ENCODE measurements at places on chromosomes 4 and X. TPM values are rescaled to one million over a fixed set of nuclear protein-coding genes. Genes with fewer than 3 reads are reported as not detected.

DNA sequence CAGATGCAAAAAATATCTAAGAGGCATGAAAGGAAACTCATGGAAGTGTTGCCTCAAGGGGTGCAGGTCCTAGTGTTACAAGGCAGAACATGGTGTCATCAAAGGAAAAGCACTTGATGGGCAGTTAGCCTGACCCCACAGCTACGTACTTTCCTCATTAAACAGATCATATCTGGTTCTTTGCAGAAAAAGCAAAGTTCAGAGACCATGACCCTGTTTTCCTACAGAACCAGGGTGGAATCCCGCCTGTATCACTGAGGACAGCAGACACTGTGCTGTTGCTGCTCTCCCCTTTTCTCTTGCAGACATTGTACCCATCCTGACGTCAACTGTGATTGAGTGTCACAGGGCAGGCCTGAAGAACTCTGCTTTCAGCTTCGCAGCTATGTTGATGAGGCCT is 91.7 kb downstream of the RFC1 start:
- no peaks in the 10 kb centered on the region for H3K27me3 ChIP-seq
- H3K27ac ChIP-seq, result no peak overlapping the region
- no peak for DNase-seq
- H3K4me3 ChIP-seq, result no peak overlapping the region
- H3K36me3 ChIP-seq, result peaks cover 52% of the 10 kb centered on the region

DNA sequence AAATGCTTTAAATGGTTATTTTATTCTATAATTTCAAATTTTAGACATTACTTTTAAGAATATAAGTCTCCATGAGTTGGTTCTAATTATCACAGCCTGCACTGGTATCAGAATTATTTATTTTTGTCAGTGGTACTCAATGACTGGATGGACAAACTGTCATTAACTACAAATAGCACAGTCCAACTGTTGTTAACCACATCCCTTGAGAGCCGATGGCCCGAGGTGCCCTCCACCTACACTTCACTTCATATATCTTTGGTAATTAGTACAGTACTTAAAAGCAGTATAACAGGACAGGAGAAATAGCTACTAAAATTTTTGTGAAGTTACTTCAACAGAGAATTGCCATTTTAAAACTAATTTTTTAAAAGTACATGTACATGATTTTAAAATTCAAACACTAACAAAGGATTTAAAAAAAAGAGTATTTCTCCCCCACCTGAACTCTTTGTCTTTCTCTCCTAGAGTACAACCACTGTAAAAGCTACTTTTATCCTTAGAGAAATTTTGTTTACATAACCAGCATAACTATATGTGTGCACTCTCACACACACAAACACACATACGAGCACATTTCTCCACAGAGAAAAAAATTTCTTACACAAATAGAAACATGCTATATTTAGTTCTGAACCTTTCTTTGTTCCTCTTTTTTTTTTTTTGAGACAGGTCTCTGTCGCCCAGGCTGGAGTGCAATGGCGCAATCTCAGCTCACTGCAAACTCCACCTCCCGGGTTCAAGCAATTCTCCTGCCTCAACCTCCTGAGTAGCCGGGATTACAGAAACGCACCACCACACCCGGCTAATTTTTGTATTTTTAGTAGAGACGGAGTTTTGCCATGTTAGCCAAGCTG is 6.5 kb downstream of the TIFA start:
- peaks cover 64% of the 10 kb centered on the region for H3K4me1 ChIP-seq
- H3K4me3 ChIP-seq, result peak overlapping the region; percentile 74
- H3K36me3 ChIP-seq, result peaks cover 17% of the 10 kb centered on the region
- no peaks in the 10 kb centered on the region for H3K27me3 ChIP-seq
- no peak overlapping the region for H3K27ac ChIP-seq
- DNase-seq, result no peak

- peaks cover 13% of the 10 kb centered on the region for H3K36me3 ChIP-seq
- H3K27ac ChIP-seq, result no peak overlapping the region
- H3K27me3 ChIP-seq, result no peaks in the 10 kb centered on the region
- H3K4me1 ChIP-seq, result peaks cover 27% of the 10 kb centered on the region
- H3K4me3 ChIP-seq, result no peak overlapping the region
- DNase-seq, result no peak
These were observed 6.0 kb upstream of the CISD2 start for GRCh38 chr4:102862747-102863146.

GRCh38 chr4:82217986-82218715 is 155.6 kb downstream of the HNRNPD start:
- H3K27me3 ChIP-seq, result no peaks in the 10 kb centered on the region
- H3K36me3 ChIP-seq, result no peaks in the 10 kb centered on the region
- DNase-seq, result peak; percentile 29
- peaks cover 40% of the 10 kb centered on the region for H3K4me1 ChIP-seq
- no peak overlapping the region for H3K27ac ChIP-seq

- H3K27ac ChIP-seq, result no peak overlapping the region
- no peaks in the 10 kb centered on the region for H3K4me1 ChIP-seq
- peaks cover 15% of the 10 kb centered on the region for H3K27me3 ChIP-seq
- DNase-seq, result no peak
- no peaks in the 10 kb centered on the region for H3K36me3 ChIP-seq
- H3K4me3 ChIP-seq, result no peak overlapping the region
These were observed 118.0 kb upstream of the WDFY3 start for GRCh38 chr4:85084371-85085094.

GRCh38 chr4:113756005-113756410 is 5.5 kb downstream of the CAMK2D start:
- H3K27me3 ChIP-seq, result no peaks in the 10 kb centered on the region
- H3K4me1 ChIP-seq, result peaks cover 44% of the 10 kb centered on the region
- H3K36me3 ChIP-seq, result peaks cover 6% of the 10 kb centered on the region
- H3K27ac ChIP-seq, result peak overlapping the region; percentile 60
- H3K4me3 ChIP-seq, result no peak overlapping the region
- DNase-seq, result no peak

DNA sequence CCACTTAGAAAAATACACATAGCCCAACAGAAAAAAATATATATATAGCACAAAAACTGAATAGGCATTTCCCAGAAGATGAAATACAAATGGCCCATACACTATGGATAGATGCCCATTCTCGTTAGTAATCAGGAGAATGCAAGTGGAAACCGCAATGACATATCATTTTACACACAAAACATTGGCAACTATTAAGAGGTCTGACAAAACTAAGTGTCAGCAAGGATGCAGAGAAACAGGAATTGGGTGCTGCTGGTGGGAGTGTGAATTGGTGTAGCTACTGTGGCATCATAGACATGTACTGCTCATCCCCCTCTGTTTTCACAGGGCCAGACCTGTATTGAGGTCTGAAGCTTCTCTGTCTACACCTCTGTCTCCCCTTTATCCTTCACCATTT is 320.0 kb downstream of the IDS start:
- H3K27me3 ChIP-seq, result no peaks in the 10 kb centered on the region
- H3K27ac ChIP-seq, result no peak overlapping the region
- H3K36me3 ChIP-seq, result no peaks in the 10 kb centered on the region
- DNase-seq, result no peak
- no peak overlapping the region for H3K4me3 ChIP-seq
- no peaks in the 10 kb centered on the region for H3K4me1 ChIP-seq

GRCh38 chr4:125389713-125390112 is 75.0 kb downstream of the FAT4 start:
- no peaks in the 10 kb centered on the region for H3K27me3 ChIP-seq
- H3K4me1 ChIP-seq, result no peaks in the 10 kb centered on the region
- H3K36me3 ChIP-seq, result no peaks in the 10 kb centered on the region
- H3K4me3 ChIP-seq, result no peak overlapping the region
- no peak for DNase-seq
- H3K27ac ChIP-seq, result no peak overlapping the region

DNA sequence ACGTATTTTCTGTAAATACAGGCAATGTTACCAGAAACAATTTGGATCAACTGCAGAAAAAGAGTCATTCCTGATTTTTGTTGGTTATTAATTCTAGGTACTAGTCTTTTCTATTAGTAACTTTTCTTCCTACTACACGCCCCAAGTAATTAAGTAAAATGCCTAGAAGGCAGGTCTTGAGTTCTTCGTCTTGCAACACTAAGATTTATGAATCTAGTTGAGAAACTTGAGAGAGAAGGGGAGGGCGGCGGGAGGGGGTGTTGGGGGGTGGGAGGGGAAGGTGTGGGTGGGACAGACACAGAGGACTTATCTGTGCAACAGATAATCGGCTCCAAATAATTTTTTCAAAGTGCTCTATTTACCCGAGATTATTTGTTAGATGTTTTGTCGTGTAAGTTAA is 3.0 kb downstream of the RAP2C start:
- H3K4me1 ChIP-seq, result peaks cover 41% of the 10 kb centered on the region
- no peaks in the 10 kb centered on the region for H3K36me3 ChIP-seq
- no peaks in the 10 kb centered on the region for H3K27me3 ChIP-seq

DNA sequence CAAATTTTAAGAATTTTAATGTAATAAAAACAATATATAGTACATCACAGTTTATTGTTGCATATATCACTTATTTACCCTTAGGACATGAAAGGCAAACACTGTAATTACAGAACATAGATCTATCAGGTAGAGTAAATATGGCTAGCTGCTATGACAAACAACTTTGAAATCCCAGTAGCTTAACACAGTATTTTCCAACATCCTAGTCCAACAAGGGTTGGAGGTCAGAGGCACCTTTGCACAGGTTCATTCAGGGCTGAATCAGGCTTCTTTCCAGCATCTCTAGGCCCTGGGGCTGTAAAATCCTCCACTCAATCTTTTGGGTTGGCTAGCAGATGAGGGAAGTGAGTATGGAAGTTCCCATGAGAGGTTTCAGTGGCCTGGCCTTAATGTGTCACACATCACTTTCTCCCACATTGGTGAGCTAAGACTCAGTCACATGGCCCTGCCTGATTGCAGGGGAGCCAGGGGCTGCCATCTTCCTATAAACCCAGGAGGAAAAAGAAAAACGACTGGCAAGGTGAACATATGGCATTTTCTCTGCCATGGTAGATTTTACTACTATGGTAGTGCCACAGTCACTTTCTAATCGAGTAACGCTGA is 32.9 kb downstream of the HERC6 start:
- no peaks in the 10 kb centered on the region for H3K27me3 ChIP-seq
- DNase-seq, result no peak
- H3K4me1 ChIP-seq, result no peaks in the 10 kb centered on the region
- H3K27ac ChIP-seq, result peak overlapping the region; percentile 29
- H3K36me3 ChIP-seq, result peaks cover 15% of the 10 kb centered on the region

GRCh38 chr4:104868533-104868932 is 278.1 kb upstream of the TET2 start:
- no peak overlapping the region for H3K27ac ChIP-seq
- no peak overlapping the region for H3K4me3 ChIP-seq
- H3K27me3 ChIP-seq, result no peaks in the 10 kb centered on the region
- no peak for DNase-seq
- no peaks in the 10 kb centered on the region for H3K4me1 ChIP-seq
- no peaks in the 10 kb centered on the region for H3K36me3 ChIP-seq

DNA sequence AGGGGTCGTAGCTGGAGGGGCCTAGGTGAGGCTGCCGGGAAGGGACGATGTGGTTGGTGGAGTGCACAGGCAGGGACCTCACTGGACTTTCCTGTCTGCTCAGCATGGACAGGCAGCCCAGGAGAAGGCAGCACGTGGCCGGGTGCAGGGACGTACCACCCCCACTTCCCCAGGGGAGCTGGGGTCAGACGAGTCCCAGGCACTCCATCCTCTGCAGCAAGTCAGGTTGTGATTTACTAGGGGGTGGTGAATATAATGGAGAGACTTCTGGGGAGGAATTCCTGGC is 1.5 kb upstream of the CTBP1 start:
- H3K27me3 ChIP-seq, result no peaks in the 10 kb centered on the region
- H3K4me1 ChIP-seq, result peaks cover 70% of the 10 kb centered on the region
- peak overlapping the region; percentile 94 for H3K27ac ChIP-seq
- DNase-seq, result no peak
- H3K4me3 ChIP-seq, result peak overlapping the region; percentile 83

DNA sequence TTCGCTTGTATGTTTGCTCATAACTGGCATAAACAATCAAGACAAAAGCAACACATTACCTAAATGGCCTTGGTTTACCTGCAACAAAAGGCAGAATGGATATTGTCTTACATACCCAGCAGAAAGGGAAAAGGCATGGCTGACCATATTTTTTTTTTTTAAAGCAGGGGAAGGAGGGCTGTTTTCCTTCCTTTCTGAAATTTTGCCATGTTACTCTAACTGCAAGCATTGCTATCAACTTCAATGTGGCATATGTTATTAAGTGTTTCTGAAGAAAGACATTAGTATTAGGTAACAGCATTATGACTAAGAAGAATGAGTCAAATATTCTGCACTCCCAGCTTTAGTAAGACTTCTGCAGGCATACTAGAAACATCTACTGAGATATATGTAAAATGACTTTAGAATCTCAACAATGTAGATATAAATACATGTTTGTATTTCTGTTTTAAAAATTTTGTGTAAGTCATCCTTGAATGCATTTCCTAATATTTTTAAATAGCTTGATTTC is 512.6 kb upstream of the FAM241A start:
- no peak for DNase-seq
- H3K4me1 ChIP-seq, result no peaks in the 10 kb centered on the region
- no peak overlapping the region for H3K27ac ChIP-seq
- no peak overlapping the region for H3K4me3 ChIP-seq
- H3K36me3 ChIP-seq, result no peaks in the 10 kb centered on the region

GRCh38 chr4:118139241-118139640 is 105.0 kb downstream of the NDST3 start:
- H3K27ac ChIP-seq, result no peak overlapping the region
- no peak overlapping the region for H3K4me3 ChIP-seq
- no peak for DNase-seq
- no peaks in the 10 kb centered on the region for H3K36me3 ChIP-seq

DNA sequence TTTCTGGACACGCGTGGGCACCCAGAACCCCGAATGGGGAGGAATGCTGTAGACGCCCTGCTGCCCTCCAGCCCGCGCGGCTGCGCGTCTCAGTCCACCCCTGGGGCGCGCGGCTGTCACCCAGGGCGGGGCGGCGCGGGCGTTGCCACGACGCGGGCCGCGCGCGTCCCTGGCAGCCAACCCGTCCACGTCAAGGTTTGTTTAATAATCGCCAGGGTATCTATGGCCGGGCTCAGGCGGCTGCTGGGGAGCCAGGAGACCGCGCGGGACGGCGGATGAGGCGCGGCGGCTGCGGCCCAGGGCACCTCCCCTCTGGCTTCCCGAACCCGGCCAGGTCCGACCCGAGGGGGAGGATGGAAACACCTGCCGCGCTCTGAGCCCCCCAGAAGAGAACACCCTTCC is at the start of gene SPATA18:
Gene SPATA18 (plus strand): TSS at position 92 of the 402 bp plus-strand sequence. CDS start 401 bp downstream, outside the sequence.
- peak within 1 kb of the TSS; percentile 64 for H3K4me3 ChIP-seq
- DNase-seq, result no peak
- H3K27ac ChIP-seq, result no peak within 1 kb of the TSS
- no peaks in the 10 kb centered on the region for H3K36me3 ChIP-seq
- peaks cover 48% of the 10 kb centered on the region for H3K27me3 ChIP-seq

Gene CFAP97
- total RNA-seq, result 38.3 TPM

Gene UGT2A3
- not detected for total RNA-seq

Gene MRPL1
- 28.7 TPM for total RNA-seq

Gene KIAA0232
- total RNA-seq, result 31.0 TPM

Gene EGF
- not detected for total RNA-seq

Gene IGBP1
- 65.1 TPM for total RNA-seq

Gene TREX2
- 4.6 TPM for total RNA-seq

Gene MAGEC1
- not detected for total RNA-seq

Gene MAML3
- total RNA-seq, result 5.3 TPM

Gene ABRAXAS1
- 45.3 TPM for total RNA-seq

Gene XAGE1A
- total RNA-seq, result not detected

Gene IL1RAPL2
- total RNA-seq, result not detected

Gene RBM47
- total RNA-seq, result 0.49 TPM
